ENCODE measurements at places on chromosomes 7 and 10.

- DNase-seq, result no peak
Observed at GRCh38 chr10:121981346-121981745, 6.3 kb upstream of the NSMCE4A start.

GRCh38 chr7:156157409-156158012, 345.2 kb upstream of the SHH start:
- DNase-seq, result no peak

- no peak for DNase-seq
Observed at GRCh38 chr7:36040679-36041078, 112.4 kb upstream of the EEPD1 start.

DNA sequence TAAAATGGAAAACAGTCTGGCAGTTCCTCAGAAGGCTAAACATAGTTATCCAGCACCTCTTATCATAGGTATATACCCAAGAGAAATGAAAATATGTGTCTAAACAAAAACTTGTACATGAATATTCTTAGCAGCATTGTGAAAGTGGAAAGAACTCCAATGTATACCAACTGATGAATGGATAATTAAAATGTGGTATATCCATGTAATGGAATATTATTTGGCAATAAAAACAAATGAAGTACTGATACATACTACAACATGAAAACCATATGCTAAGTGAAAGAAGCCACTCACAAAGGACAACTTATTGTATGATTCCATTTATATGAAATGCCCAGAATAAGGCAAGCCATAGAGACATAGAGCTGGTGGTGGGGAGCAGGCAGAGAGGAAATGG, 32.2 kb upstream of the NAMPT start:
- no peak for DNase-seq

DNA sequence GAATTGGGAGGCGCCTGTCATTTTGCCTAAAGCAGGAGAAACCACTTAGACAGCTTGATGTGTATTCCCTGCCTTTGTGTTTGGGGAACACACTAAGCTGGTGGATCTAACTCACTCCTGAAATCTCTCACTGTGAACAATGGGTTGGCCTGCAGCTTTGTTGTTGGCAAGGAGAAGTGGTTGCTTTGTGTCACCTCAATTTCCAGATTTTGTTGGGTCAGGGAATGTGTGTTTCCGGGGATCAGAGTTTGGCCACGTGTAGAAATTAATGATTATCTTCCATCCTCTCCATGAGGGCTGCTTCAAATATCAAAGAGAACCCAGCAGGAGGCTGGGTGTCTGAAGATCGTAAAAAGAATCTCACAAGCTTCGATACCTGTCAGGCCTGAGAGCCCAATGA, 27.8 kb downstream of the A1CF start:
- DNase-seq, result no peak

DNA sequence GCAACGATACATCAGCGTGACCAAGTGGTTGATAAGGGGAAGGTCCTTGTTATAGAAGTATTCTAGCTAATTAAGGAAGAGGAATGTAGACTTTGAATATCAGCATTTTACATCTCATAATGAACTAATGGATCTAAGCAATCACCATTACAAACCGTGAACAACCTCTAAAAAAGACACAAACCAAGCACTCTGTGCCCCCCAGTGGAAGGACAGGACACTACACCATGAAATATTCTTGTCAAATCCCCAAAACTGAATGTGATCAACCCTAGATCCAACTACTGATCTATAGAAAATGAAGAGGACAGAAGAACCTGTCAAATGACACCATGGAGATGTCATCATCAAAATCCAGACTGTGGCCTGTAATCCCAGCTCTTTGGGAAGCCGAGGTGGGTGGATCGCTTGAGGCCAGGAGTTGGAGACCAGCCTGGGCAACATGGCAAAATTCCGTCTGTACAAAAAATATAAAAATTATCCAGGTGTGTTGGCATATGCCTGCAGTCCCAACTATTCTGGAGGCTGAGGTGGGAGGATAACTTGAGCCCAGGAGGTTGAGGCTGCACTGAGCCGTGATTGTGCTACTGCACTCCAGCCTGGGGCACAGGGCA, 111.3 kb upstream of the CARD11 start:
- peak; percentile 42 for DNase-seq

GRCh38 chr7:55052741-55053427, 34.1 kb downstream of the EGFR start:
- DNase-seq, result no peak
